ENCODE measurements at places on chromosomes 13 and 19.
A peak's percentile ranks its signal among the peaks of the same experiment; 100 is the strongest.

DNA sequence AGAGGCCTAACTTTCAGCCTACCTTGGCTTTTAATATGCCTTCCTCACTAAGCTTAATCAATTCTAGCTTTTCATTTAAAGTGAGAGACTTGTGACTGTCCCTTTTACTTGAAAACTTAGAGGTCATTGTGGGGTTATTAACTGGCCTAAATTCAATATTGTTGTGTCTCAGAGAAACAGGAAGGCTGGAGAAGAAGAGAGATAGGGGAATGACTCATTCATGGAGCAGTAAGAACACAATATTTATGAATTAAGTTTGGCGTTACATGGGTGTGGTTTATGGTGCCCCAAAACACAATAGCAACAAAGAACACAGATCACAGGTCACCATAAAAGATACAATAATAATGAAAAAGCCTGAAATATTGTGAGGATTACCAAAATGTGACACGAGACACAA is 612.1 kb downstream of the TBC1D4 start:
- DNase-seq: no peak

DNA sequence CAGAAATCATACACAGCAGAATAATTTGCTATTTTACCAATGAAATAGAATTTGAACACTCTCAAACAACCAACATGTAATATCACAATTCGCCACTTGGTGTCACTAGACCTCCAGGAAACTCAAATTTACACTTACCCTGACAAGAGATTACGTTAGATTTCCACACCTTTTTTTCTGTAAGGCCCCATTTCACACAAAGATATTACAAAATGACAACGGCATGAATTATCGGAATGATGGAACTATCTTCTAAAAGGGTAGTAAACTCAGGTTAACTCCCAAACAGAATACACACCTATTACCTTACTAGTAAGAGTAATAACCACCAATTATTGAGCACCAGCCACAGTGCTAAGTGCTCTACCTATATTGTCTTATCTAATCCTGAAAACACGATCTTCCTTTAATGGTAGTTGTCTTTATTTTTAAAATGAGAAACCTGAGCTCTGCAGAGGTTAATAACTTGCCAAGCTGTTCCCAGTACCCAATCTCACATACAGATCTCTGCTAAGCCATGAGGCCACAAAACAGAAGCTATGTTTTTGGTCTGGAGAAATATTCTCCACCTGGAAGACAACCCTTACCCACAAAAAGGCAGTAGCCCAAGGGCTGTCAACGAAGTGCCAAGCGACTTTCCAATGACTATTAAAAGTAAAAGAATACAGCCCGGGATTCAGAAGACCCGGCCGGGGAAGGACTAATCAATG is 152.4 kb downstream of the DCLK1 start:
- no peak for DNase-seq

DNA sequence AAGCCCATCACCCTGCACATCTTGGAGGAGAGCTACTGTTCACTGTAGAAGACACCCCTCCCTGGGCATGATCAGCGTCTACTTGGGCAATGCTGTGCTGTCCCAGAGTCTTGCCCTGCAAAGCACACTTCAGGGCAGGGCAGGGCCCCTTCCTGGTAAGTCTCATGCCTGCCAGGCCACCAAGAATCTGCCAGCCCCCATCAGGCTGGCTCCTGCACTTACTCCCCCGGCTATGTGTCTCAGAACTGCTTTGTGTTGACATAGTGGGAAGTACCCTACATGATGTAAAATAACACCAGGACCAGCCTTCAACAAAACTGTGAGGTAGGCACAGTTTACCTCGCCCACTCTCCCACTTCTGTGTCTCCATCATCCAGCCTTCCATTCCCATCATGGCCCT is 27.8 kb upstream of the ATP12A start:
- DNase-seq: no peak

DNA sequence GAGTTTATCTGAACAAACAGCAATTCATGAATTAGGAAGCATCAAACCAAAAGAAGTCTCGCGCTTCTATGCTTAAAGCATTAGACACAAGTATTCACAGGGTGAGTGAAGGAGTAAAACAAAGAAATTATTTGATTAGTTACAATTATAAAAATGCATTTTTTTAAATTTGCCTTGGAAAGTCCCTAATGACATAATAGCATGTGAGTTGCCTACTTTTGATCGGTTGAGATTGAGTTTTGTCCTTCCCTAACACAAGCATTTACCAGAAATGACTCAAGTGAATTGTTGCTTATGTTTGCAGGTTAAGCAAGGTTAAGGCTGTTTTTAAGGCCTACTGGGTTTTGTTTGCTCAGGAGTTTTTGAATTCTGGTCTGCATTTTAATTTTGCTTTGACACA is 389 bp upstream of the ZNF649 start:
- no peak for DNase-seq

DNA sequence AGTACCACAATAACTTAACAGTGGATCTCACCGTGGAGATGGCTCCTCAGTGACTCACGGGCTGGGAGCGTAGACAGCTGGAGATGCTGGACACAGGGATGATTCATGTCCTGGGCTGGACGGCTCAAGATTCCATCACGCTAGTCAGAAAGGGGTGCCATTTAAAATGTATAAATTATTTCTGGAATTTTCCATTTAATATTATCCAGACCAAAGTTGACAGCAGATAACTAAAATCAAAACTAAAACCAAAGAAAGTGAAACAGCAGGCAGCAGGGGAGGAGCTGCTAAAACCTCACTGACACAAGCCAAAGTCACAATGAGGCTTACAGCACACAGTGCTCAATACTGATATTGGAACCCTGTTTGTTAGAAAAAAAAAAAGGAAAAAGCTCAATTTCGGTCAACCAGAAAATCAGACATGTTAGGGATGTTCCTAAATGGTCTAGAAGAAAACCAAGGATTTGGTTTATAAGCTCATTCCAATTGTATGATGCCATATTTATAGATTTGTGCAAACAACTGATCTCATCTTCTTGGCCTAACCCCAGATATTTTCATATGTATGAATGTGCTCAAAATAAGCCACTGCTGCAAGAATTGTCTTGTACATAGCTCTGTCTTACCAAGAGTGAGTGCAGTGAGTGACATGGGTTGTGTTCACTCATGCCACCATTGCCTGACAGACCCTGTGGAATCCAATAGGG is 111.8 kb downstream of the SACS start:
- DNase-seq: peak; percentile 25

DNA sequence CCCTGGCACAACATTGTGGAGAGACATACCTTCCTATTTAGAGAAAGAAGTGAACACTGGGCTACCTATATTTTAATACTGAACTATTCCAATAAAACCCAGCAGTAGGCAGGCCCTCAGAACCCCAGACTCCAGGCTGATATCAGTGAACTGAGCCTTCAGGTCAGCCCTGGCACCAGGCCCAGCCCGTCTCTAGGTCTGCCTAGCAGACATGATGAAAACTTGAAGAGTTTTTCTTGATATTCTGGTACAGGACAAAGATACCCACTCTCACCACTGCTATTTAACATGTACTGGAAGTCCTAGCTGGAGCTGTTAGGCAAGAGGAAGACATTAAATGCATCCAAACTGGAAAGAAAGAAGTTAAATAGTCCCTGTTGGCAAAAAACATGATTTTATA is 396.6 kb upstream of the SPRY2 start:
- no peak for DNase-seq

- DNase-seq: no peak
Observed at GRCh38 chr13:53343361-53343744, 314.7 kb downstream of the OLFM4 start.

DNA sequence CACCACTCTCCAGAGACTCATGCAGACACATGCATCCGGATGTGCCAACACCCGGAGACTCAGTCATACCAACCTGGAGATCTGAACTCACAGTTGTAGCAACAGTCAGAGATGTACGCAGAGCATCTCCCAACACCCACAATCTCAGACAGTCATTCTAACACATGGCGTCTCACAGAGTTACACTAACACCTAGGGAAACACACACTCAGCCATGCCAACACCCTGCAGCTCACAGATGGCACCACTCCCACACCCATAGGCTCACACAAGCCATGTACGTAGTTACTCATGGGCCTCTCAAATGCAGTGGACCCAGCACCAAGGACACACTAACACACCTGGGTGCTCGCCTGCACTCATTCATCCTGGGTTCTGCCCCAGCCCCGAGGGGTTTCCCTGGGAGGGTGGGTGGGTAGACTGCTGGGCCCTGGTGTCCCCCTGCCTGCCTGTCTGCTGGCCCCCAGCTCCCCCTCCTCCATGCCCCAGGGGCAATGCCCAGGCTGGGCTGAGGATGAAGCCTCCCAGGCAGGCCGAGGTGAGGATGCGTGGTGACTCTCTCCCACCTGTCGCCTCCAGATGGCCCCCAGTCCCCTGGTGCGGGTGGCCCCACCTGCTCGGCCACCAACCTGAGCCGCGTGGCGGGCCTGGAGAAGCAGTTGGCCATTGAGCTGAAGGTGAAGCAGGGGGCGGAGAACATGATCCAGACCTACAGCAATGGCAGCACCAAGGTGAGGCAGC is 10.0 kb downstream of the PKN1 start:
- no peak for DNase-seq

DNA sequence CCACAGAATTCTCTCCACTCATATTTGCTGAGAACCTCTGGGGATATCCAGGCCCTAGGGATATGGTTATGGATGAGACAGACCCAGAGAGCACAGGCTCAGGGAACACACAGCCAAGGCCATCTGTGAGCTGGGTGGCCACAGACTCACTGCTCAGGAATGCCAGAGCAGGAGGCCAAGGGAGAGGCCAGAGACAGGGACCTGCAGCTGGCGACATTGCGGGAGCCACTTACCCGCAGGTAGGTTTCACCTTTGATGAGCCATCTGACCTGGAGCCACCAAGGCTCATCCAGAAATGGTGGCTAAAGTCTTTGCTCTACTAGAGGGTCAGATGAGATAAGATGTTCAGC is 29.4 kb downstream of the CCNE1 start:
- DNase-seq: no peak

DNA sequence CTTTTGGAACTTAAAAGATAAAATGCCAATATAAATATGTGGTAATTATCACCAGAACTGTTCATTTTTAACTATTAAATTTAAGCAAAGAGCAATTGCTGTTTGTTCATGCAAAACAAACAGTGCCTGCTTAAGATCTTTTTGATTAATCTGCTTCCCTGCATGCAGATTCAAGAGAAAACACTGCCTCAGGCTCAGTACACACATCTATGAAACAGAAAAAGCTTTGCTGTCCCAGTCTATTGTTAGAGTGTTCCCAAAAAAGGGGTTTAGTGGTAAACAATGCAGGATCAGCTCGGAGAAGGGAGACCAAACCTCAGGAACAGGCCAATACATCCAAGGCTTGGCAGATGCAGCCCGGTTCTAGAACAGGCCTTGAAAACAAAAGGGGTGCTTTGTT is 49.3 kb upstream of the TDRD3 start:
- DNase-seq: no peak

DNA sequence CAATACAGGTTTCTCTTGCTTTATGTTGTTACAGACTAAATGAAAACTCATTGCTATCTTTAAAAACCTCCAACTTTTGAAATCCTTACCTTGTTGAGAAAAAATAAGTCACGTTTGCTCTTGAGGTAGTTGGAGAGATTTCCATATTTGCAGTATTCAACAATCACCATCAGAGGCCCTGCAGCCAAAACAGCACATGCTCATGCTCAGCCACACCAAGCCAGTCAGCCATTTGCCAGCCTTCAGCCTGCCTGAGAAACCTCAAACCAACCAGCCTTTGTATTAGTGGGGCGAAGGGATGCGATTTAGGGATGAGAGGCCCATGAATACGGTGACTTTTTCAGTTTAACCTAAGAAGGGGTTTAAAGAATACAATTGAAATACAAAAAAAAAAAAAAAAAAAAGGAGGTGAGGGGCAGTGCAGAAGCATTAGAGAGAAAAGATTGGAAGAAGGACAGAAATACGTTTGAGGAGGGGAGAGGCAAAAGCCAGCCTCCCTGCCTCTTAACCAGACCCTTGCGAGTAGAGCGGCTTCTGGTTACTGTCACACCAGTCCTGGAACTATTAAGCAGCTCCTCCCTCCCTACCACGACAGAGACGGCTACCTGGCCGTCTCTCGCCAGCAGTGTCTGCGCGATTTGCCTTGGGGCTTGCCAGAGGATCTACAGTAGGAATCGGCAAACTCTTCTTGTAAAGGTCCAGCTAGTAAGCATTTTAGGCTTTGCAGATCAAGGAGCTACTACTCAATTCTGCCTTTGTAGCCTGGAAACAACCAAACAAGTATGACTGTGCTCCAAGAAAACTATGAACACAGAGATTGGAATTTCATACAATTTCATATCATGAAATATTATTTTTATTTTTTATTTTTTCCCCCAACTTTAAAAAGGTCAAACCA is 167.3 kb downstream of the FLT1 start:
- DNase-seq: no peak

- no peak for DNase-seq
Observed at GRCh38 chr19:17866964-17867486, 4.7 kb upstream of the SLC5A5 start.

DNA sequence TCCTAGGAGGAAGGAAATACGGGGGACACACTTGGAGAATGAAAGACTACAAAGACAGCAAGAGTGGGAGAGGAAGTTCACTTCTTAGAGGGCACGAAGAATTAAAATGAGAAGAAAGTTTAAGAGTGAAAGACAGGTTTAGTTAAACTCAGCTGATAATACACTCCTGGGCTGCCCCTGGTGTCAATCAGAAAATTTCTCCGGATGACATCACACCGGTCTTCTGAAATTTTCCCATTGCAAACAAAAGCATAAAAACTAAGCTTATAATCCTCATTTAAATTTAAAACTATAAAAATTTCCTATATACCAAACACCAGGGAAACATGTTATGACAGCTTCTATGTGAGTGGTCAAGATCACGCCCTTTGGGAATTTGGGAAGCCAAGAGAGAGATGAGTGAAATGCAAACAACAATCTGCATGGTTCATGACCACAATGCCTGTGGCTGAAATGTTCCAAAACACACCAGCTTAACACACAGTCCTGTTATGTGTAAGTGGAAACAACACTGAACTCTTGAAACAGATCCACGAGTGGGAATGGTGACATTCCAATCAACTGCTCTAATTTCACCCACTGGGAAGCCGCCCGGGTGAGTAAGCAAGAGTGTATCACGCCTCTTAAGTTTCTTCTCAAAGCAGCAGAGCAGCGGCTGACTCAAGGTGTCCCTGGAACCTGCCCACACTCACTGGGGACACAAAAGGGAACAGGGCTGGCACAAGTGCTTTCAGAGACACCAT is 49.0 kb downstream of the BRD4 start:
- no peak for DNase-seq

DNA sequence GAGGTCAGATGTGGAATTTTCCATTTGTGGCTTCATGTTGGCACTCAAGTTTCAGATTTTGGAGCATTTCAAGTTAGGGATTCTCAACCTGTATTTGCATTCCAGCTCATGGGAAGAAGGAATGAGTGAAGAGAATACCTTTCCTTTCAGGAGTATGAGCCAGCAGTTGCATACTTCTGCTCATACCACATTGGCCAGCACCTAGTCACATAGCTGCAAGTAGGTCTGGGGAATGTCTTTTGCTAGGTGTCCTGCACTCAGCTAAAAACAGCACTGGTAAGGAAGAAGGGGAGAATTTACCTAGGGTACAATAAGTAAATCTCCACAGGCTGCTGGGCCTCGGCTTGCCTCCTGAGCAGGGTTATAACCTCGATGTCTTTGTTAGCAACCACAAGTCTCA is 24.6 kb upstream of the ATP8A2 start:
- DNase-seq: no peak
